Stimulated activated CD8-positive, alpha-beta memory T cell treated with anti-CD3 and anti-CD28 coated beads, Interleukin-4, amount 100 ng/mL, for 1 hour (primary cell): ENCODE measurements at places on chromosomes 1 and 21.

- DNase-seq: no peak
These were observed 44.9 kb downstream of the COL18A1 start for GRCh38 chr21:45449658-45450422.

- DNase-seq: no peak
These were observed 192.8 kb downstream of the HUNK start for GRCh38 chr21:32065654-32066053.

- DNase-seq: no peak
These were observed 613.5 kb downstream of the MATN1 start for GRCh38 chr1:30109853-30110252.

DNA sequence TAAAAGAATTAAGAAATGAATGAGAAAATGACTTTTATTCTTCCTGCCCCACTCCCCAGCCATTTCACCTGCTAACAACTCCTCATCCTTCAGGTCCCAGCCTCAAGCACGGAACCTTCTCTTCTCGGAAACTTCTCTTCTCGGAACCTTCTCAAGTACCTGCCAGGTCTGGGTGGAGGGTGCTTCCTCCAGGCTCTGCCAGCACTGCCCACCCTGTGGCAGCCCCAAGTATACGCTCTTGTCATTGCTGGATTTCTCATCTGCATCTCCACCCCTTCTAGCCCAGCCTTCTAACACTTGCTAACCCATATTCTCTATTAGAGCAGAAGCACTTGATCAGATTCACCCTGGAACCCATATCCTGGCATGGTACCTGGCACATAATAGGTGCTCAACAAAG lies 3.9 kb upstream of the IFFO2 start:
- DNase-seq: no peak

- no peak for DNase-seq
These were observed 3.8 kb downstream of the PDPN start for GRCh38 chr1:13587256-13588030.

DNA sequence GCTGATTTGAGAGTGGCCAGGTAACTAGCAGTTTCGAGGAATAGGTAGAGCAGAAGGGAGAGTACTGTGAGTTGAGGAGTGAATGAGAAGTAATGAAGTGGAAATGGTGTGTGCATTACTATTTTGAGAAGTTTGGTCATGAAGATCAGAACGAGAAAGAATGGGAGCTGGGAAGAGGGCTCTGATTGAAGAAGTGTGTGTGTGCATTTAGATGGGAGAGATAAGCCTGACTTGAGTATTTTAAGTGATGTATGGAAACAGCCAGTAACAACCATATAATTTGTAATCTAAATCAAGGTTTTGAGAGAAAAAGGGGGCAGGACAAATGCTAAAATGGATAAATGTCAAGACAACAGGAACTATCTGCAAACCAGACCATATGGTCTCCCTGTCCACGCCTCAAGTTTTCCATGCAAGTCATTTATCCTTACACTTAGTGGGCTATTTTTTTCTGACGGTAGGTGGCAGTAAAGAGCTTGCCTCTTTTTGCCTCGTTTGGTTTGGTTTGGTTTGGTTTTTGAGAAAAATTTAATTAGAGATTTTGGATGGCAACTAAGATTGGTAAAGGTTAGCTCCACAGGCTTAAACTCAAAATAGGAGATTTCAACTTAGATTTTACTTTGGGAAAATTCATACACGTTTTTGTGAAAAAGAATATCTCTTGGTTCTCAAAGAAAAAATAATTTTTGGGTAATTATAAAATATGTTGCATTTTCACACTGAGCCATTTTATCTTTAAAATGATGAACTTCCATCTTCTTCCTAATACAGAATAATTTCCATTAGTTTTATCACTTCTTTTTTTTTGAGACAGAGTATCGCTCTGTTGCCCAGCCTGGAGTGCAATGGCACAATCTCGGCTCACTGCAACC lies 9.5 kb upstream of the B3GALNT2 start:
- DNase-seq: no peak

- no peak for DNase-seq
These were observed 81.0 kb downstream of the DIRAS3 start for GRCh38 chr1:67969446-67969845.
